Stimulated activated CD8-positive, alpha-beta memory T cell treated with anti-CD3 and anti-CD28 coated beads, Interleukin-15, amount 100 ng/mL, for 1 hour (primary cell): ENCODE measurements at places on chromosomes 11 and 22.

DNA sequence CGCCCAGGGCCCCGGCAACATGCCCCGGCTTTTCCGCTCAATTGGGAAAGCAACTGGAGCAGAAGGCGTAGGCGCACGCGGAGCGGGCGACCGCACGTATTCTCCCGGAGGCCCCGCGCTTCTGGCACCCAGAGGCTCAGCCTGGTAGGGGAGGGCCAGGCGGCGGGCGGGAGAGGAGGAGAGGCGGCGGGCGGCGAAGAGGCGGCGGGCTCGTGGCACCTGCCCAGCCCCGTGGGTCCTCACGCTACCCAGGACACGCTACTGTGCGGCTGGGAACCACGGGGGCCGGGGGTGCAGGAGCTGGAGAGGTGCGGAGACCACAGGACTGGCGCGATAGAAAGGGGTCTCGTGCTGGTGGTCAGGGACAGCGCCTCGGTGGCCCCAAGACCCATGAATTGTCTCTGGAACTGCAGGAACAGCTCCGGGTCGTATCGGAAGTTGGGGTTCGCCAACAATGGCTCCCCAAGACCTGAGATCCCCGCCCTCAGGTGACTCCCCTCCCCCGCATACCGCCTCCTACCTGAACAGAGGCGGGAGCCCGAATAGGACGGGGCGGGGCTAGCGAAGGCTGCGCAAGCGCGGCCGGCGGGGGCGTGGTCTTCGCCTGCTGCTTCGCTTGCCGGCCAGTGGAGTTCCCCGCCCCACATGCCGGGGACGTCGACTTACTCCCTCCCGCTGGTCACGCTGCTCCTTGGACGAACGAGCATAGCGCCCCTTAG lies at the start of gene SLC37A4:
SLC37A4 (minus strand) TSS at position 549 of the 719 bp plus-strand sequence.
- peak; percentile 99 for DNase-seq

DNA sequence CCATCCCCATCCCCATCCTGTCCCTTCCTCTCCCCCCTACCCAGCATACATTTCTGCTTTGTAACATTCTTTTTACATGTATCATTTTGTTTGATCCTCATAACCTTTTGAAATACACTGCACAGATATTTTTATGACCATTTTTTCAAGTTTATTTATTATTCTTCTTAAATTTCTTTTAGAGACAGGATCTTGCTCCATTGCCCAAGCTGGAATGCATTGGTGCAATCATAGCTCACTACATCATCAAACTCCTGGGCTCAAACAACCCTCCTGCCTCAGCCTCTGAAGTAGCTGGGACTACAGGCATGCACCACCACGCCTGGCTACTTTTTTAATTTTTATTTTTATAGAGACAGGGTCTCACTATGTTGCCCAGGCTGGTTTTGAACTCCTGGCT lies 99.4 kb upstream of the AKIP1 start:
- DNase-seq, result no peak

- no peak for DNase-seq
These were observed 19.4 kb downstream of the NADSYN1 start for GRCh38 chr11:71472357-71472885.

- DNase-seq, result no peak
These were observed 79.8 kb downstream of the CLPB start for GRCh38 chr11:72354356-72355115.

DNA sequence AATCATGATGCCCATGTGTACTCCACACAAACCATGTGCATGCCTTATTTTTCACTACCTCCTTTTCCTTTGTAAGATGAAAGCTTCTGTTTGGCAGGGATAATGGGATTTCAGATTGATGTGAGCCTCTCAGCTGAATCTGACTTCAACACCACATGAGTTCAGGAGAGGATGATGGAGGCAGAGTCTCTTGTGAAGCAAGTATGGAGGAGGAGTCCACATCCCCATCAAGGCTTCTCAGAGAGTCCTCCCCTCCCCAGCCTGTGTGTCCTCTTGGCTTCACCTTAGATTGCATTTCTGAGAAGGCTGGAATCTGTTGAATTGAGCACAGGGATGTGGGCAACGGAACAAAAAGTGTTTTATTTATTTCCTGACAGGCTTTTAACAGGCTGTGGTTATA lies 370.4 kb downstream of the FAT3 start:
- DNase-seq, result no peak

GRCh38 chr22:22706253-22706915 lies 62.0 kb downstream of the GGTLC2 start:
- DNase-seq, result no peak

DNA sequence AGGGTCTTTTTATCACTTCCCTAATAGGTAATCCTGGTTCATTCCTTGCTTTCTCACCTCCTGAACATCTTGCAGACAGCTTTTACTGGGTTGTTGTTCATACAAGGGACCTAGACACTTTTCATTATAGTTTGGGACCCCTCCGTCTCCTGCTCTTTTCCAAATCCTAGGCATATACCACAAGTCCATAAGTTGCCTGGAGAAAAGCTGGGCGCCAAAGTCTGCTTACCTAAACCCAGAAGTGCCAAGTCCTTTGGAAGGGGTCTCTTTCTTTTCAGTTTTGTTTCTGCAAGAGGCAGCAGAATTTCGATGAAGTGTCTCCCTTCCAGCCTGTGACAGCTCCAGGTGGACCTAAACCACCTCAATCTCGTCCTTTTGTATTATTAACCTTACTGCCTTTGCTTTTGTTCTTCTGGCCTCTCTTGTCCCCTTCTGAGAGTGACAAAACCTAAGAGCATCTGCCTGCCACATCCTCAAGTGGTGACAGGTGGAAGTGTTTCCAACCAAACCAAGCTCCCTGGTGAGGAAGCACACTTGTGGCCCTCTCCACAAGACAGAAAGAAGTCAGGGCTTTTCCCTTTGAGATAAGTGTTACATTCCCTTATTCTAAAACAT lies 19.5 kb upstream of the P2RY6 start:
- no peak for DNase-seq

- no peak for DNase-seq
These were observed 12.5 kb downstream of the CBX7 start for GRCh38 chr22:39139933-39140332.

DNA sequence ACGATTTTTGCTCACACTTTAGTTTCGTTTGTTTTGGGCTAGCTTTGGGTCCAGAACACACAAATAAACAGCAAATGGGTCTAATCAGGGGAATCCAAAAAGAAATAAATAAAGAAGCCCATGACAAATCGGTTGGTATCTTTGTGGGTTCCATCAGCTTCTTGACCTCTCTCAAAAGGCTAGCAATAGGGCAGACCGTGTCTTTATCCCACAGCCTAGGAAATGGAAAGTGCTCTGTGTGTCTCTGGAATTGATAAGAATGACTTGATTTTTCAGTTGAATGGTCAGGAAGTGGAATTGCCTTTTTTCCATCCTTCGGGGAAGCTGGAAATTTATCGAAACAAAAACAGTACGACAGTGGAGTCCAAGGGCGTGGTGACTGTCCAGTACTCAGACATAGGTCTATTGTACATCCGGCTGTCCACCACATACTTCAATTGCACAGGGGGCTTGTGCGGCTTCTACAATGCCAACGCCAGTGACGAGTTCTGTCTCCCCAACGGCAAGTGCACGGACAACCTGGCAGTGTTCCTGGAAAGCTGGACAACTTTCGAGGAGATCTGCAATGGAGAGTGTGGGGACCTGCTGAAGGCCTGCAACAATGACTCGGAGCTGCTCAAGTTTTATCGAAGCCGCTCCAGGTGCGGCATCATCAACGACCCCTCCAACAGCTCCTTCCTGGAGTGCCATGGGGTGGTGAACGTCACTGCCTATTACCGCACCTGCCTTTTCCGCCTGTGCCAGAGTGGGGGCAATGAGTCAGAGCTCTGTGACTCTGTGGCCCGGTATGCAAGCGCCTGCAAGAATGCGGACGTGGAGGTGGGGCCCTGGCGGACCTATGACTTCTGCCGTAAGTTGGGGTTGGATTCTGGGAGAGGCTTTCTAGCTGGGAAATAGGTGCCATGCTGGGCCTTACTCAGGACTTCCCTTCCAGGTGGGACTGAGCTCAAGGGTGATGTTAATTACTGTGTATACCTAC lies 28.6 kb downstream of the TECTA start:
- no peak for DNase-seq

GRCh38 chr11:58513747-58514367 lies 6.0 kb upstream of the OR5B21 start:
- DNase-seq, result no peak

DNA sequence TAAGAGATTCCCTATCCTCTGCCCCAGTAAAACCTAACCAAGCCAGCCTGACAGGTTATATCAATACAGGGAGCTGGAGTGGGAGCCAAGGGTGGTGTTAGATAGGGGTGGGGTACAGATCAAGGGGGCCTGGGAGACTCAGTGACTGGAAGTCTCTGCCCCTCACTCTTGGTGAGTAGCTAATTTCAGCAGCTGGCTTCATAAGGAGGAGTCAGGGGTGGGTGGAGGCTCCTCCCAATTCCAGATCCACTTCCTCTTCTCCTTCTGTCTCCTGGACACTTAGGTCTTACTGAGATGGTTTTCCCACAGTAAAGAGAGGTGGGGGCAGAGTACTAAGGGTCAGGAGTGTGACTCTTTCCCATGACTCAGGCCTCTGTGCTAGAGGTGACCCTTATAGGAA lies 1.1 kb upstream of the VSIG2 start:
- no peak for DNase-seq

- DNase-seq, result no peak
These were observed 40.8 kb downstream of the RTN4R start for GRCh38 chr22:20227363-20227762.

- no peak for DNase-seq
These were observed 265.5 kb upstream of the ISX start for GRCh38 chr22:34800260-34800980.

DNA sequence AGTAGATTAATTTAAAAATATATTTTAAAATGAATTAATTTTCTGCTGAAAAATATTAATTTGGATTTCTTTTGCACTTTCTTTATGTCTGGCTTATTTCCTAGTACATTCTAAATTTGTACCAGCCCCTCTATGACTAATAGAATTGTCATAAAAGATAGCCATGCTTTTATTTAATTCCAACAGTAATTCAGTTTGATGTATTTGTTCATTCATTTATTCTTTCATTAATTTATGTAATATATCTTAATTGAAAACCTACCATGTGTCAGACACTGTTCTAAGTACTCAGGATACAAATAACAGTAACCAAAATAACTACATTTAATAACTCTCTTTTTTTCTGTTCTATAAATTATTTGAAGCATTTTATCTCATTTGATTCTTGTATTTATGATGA lies 264.0 kb upstream of the CCDC179 start:
- no peak for DNase-seq

GRCh38 chr11:118529584-118530175 lies 1.3 kb upstream of the TMEM25 start:
- DNase-seq, result no peak

DNA sequence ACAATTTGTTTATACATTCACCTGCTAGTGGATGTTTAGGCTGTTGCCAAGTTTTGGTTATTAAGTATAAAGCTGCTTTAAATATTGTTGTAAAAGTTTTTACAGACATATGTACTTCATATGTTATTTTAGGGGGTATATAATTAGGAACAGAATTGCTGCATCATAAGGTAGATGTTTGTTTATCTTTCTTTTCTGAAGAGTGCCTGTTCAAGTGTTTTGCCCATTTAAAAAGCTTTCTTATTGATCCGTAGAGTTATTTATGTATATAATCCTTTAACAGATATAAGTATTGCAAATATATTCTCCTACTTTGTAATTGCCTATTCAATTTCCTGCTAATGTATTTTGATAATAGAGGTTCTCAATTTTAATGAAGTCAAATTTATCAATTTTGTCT lies 11.3 kb upstream of the CCDC81 start:
- no peak for DNase-seq

DNA sequence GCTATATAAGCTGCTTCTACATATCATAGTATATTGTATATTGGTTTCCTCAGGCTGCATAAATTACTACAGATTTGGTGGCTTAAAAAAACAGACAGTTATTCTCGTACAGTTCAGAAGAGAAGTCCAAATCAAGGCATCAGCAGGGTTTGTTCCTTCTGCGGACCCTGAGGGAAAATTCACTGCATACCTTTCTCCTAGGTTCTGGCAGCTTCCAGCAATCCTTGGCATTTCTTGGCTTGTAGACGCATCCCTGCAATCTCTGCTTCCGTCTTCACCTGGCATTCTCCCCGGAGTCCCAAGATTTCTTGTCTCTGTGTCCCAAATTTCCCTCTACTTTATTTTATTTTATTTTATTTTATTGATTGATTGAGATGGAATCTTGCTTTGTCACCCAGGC lies 142.8 kb downstream of the COMMD9 start:
- no peak for DNase-seq

DNA sequence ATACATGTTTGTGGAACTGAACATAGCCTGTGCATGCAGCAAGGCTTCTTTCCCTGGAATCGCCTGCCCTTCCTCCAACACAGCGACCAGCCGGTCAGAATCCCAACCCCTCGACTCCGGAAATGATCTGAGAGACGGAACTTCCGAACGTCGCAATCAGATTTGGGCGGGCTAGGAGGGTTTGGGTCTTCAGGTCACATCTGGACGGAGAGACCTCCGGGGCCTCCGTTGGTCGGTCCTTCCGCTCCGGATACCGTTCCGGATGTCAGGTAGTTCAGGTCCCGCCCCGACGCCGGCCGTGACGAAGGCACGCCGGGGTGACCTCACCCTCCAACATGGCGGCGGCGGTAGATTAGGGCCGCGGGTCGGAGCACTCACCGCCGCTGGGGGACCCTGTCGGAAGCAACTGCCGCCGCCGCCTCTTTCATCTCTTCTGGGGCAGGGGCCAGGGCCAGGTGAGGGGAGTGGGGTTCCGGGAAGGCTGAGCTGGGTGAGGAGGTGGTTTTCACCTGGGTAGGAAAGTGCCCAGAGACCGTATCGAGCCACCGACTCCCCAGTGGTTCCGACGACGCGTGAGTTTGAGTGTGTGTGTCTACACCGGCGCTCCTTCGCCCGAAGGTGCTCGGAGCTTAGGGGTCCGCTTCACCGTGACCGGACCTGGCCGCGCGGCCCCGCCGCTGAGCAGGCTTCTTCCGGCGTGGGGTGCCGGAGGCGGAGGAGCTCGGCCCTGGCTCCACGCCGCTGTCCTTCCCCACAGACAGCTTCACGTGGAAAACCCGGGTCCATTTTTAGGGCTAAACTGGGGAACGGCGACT lies at the start of gene BCL2L13:
BCL2L13 (plus strand) TSS at position 326 of the 815 bp plus-strand sequence. CDS start 16,955 bp downstream, outside the sequence.
- DNase-seq, result peak; percentile 72

GRCh38 chr22:11627798-11628650 lies 3900.0 kb upstream of the OR11H1 start:
- DNase-seq, result no peak

GRCh38 chr11:108586600-108586999 lies 7.0 kb downstream of the EXPH5 start:
- DNase-seq, result no peak
